ENCODE measurements at places on chromosomes 1 and 21.

GRCh38 chr1:96445302-96445701 is 276.3 kb upstream of the PTBP2 start:
- DNase-seq = no peak

DNA sequence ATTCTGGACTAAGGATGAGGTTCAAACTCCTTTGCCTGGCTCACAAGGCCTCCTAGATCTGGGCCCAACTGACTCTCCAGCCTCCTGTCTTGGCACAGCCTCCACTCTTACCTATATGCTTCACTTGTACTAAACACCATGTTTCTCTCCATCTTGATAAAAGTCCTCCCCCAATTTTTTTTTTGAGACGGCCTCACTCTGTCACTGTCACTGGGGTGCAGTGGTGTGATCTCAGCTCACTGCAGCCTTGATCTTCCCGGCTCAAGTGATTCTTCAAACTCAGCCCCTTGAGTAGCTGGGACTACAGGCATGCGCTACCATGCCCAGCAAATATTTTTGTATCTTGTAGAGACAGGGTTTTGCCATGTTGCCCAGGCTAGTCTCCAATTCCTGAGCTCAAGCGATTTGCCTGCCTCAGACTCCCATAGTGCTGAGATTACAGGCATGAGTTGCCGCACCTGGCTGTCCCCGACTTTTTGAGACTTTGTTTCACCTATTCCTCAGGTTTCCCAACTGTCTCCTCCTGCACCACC is 39.7 kb downstream of the CD34 start:
- DNase-seq = no peak

DNA sequence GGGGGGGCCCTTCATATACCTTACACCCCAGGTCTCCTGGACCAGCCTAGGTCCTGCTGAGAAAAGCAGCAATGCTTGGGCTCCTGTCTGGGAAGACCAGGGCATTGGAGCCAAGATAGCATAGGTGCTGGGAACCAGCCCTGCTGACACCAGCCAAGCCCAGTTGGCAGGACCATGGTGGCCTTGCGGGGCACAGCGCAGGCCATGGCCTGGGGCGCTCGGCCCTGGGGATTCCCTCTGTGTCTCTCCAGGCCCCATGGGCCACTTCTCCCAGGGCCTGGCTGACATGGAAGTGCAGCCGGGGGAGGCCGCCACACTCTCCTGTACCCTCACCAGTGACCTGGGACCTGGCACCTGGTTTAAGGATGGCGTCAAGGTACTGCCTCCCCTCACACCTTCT is 23.3 kb downstream of the IGFN1 start:
- DNase-seq = no peak

DNA sequence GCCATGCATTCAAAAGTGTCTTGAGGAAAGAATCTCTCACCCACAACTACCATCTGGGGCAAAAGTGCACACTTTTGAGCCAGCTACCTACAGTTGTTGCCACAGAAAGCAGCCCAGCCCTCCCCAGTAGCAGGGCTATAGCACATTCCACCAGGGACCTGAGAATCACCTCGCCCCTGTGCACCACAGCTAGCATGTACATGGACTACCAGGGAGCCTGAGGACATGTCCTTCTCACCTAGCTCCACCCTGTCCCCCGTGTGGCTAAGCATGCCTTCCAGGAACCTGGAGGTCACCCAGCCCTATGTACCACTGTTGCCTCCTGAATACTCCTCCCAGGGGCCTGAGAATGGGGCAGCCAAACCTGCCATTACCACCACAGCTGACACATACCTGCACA is 16.9 kb downstream of the SPRR2G start:
- DNase-seq = no peak

GRCh38 chr1:201649761-201650622 is 111.1 kb downstream of the NAV1 start:
- DNase-seq = no peak

- DNase-seq = no peak
Observed at GRCh38 chr1:117674521-117675400, 68.9 kb downstream of the TENT5C start.

DNA sequence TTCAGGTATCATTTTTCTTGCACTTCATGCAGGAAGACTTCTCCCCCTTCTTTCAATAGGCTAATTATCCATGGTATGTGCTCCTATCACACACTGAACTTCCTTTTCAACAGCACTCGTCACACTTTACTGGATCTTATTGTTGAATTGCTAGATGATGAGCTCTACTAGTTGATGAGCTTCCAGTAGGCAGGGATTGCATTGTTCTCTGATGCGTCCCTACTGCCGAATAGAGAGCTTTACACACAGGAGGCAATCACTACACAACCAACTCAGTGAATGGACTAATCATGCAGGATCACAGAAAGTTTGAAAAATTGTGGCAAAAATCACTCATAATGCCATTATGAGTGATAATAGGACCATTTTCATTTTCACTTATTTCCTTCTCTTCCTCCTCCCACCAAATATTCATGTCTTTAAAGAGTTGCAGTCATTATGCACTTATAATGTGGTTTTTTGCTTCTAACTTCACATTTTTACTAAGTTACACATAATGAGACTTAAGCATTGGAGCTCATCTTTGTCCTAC is 128.1 kb upstream of the ZNF648 start:
- DNase-seq = no peak

GRCh38 chr1:203627851-203628200 is 1.2 kb downstream of the ATP2B4 start:
- no peak for DNase-seq

DNA sequence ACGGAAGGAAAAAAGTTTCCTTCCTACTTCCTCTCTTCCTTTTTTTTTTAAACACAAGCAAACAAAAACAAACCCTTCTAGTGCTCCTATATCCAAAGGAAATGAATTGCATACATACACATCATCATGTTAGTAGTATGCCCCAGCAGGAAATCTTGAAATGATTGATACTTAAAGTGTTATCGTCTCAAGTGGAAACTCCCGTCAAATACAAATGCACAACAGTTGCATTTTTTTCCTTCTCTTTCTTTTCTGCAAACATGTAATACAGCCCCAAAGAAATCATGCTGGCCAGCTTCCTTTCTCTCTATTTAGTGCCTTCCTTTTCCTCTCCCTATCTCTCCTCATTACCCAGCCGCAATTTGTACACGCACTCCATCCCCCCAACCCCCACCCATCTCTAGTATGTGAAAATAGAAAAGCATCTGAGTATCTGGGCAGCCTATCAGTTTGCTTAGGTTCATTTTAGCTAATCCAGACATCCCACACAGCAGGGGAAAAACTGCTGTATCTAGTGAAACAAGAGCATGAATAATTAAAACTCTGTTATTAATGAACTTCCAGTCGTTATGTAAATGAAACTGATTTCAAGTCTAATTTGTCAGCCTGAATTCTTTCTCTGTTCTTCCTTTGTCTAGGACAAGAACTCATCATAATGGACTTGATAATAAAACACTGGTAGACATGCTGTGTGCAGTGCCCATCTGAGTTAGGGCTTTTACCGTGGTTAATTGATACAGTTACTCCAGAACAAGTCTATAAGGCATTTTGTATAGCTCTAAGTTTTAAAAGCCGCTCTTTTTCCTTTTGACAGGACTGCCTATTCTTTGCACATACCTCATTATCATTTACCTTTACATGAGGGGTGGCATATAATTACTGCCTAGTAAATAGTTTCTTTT is 336.5 kb upstream of the ADGRL2 start:
- no peak for DNase-seq

GRCh38 chr1:161193561-161194235 is 5.2 kb downstream of the ADAMTS4 start:
- DNase-seq = no peak

DNA sequence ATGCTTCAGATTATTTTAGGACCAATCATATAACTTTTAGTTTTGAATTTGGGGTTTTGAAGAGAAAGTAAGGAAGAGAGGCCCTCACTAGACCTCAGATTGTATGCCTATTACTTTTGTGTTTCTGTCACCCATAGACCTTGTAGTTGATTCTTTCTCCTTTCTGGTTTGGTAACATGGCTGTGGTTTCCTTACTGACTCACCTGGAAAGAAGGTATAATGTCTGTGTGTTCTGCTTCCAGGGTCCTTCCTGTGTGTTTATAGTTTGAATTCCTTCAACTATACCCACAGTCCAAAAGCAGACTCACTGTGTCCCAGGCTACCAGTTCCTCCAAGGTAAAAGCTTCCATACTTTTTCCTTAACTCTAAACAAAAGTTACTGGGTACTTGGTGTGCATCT is 8.1 kb downstream of the SLC44A3 start:
- no peak for DNase-seq

GRCh38 chr1:20124456-20125057 is 5.2 kb upstream of the PLA2G2D start:
- DNase-seq = no peak

- no peak for DNase-seq
Observed at GRCh38 chr1:91850708-91851107, 35.2 kb downstream of the TGFBR3 start.

- no peak for DNase-seq
Observed at GRCh38 chr1:244197851-244198375, 146.8 kb downstream of the ZBTB18 start.

DNA sequence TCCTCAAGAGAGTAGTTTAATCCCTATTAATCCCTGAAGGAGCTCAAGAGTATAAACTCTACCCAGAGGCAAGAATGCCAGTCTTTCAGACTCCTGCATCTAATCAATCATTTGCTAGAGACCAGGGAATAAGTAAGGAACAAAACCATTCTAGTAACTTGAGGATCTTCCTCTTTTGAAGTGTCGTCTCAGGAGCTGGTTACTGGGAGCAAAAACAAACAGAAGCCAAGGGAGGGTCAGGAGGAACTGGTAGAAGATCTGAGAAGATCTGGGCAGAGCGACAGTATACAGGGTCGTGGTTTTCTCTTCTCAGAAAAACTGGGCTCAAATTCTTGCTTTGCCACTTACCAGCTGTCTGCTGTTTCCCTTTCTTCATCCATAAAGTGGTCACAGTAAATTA is 69.3 kb downstream of the RPS6KA1 start:
- DNase-seq = no peak

GRCh38 chr1:205590457-205590768 is 41.4 kb downstream of the ELK4 start:
- no peak for DNase-seq

GRCh38 chr1:42335809-42336518 is 929 bp upstream of the FOXJ3 start:
- no peak for DNase-seq

DNA sequence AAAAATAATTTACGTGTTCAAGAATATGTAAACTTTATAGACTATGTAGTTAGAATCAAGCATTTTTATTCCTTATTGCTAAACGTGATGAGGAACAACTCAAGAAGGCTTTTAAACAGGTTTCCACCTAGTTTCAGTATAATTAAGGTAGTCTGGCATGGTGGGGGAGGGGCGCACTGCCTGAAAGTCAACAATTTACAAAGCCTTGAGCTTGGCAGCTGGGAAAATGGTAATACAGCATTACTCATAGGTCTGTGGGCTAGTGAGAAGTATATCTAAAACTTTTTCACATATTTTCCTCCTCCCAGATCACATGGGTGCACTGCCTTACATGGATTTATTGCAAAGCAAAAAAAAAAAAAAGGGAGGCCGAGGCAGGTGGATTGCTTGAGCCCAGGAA is 75.2 kb downstream of the EVI5 start:
- no peak for DNase-seq

- DNase-seq = no peak
Observed at GRCh38 chr1:51063121-51063520, 38.9 kb upstream of the C1orf185 start.

- DNase-seq = no peak
Observed at GRCh38 chr1:111241797-111242196, 14.3 kb downstream of the CHI3L2 start.

- DNase-seq = no peak
Observed at GRCh38 chr1:225750875-225751824, 26.5 kb upstream of the SRP9 start.

GRCh38 chr1:155207806-155208540 is at the start of gene THBS3:
Gene THBS3, minus strand, starts transcription at chr1:155207897. Its CDS starts 21 bp downstream, at chr1:155207876.
- no peak for DNase-seq

DNA sequence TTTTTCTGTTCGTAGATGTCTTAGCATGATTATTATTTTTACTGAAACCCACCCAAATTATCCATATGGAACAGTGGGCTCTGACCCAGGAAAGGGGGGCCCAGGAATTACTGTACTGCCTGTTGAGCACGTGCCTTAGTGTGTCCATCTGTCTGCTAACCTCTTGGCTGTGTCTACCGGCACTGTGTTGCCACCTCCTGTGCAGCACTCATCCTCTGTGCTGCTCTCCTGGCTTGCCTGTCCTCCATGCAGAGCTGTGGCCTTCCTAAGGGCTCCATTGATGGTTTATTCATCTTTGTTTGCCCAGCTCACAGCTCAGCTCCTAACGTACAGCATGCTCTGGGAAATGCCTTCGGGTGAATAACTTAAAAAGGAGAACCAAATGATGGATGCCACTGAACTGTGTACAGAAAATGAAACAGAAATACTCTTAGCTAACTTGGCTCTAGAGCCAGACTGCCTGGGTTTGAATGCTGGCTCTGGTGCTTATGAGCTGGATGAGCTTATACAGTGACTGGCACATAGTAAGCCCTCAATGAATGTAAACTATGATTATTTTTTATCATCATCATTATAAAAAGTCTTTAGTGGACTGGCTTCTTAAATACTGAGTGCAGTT is 11.4 kb upstream of the RPTN start:
- DNase-seq = no peak

DNA sequence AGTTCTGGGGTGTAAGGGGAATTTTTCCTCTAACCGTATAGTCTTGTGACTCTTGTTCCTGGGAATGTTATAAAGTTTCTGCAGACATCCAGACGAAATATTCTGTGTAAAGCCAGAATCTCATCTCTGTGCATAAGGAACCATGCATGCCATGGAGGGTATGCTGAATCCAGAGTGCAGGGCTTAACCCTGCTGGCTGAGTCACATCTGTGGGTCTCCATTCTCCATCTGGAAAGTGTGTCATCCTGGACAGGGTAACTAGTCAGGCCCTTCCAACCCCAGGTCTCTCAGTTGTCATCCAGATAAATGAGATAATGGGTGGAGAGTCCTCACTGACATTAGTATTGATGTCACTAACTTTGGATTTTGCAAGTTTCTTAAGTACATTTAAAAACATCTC is 48.8 kb downstream of the ATP5PO start:
- DNase-seq = no peak

GRCh38 chr1:99110140-99111041 is 105.7 kb upstream of the PLPPR5 start:
- DNase-seq = no peak

DNA sequence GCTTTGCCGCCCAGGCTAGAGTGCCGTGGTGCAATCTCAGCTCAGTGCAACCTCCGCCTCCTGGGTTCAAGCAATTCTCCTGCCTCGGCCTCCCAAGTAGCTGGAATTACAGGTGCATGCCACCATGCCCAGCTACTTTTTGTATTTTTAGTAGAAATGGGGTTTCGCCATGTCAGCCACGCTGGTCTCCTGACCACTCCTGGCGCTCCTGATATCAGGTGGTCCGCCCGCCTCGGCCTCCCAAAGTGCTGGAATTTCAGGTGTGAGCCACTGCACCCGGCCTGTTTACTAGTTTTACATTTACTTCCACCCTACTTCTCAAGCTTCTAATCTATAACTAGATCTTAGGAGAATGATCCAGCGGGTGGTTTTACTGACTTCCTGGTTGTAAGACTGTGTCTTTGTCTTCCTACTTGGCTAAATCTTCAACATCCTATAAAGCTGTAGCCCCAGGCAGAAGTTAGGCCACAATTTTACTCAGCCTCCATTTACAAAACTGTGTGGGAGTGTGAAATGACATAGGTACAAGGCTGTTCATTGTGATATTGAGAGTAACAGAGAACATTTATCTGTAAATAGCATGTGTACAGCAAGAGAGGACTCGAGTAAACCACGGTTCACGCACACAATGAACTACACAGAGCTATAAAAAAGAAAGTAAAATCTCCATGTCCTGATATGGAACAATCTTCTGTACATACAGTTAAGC is 9.6 kb upstream of the POU2F1 start:
- DNase-seq = no peak

- DNase-seq = no peak
Observed at GRCh38 chr1:65232461-65232990, 76.8 kb upstream of the DNAJC6 start.

Data from stimulated activated CD8-positive, alpha-beta memory T cell treated with anti-CD3 and anti-CD28 coated beads, Interleukin-7, amount 100 ng/mL, for 1 hour (primary cell).